ENCODE measurements at places on chromosomes 7 and 10.

DNA sequence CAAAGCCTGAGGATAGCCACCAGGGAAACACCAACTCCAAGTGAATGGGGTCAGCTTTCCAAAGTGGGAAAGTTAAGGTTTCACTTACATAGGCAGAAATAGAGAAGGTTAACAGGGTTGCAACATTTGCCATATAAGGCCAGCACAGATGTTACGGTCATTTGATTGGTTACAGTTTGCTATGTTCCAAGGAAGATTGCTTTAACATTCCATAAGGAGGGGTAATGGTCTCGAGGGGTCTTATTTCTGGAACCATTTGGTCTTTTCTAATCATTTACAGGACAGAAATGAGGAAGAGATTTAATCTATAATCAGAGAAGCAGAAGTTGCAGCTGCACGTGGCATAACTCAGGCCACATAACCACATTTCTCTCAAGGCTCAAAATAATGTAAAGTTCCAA lies 679.4 kb upstream of the C7orf33 start:
- DNase-seq: no peak

GRCh38 chr7:131674131-131674530 lies 117.7 kb upstream of the PODXL start:
- no peak for DNase-seq

DNA sequence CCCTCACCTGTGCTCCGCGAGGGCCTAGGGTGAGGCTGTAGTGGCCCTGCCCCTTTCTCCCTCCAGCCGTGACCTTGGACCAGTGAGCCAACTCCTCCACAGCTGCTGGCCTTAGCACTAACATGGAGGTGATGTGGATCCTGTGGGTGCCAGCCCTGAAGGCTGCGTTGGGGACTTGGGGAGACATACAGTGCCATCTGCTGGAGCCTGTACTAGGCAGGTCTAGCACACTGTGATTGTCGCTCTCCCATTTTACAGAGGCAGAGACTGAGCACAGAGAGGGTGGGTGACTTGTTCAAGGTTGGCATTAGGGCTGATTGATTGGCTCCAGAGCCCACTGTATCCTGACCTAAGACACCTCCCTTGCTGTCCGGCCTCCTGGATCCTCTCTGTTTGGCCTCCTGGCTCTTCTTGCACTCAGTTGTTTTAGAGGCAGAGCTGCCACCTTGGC lies 37.6 kb downstream of the PRF1 start:
- no peak for DNase-seq

GRCh38 chr10:128540781-128541761 lies 414.8 kb upstream of the MKI67 start:
- DNase-seq: no peak

- DNase-seq: no peak
These were observed 30.3 kb downstream of the SLC29A3 start for GRCh38 chr10:71349406-71349805.

DNA sequence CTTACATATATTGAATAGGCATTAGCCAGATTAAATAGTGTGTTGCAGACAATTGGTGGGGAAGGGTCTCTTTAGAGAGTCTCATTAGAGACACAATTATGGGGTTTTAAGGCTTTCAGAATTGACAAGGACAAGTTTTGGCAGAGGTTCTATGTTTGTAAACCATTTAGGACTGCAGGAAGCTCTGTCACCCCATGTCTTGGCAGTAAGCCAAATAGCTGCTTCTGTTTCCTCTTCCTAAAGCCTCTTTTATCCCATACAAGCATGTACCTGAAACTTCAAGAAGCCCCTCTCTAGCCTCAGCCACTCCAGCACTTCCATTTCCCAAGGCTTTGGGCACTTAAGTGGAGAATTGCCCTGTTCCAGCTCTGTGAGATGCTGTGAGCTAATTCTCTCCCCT lies 21.8 kb upstream of the LRRC4 start:
- no peak for DNase-seq

GRCh38 chr7:130350945-130351790 lies 6.6 kb downstream of the CPA5 start:
- DNase-seq: no peak

Measured in activated CD8-positive, alpha-beta memory T cell treated with anti-CD3 and anti-CD28 coated beads for 1 hour (primary cell).